Astrocyte of the hippocampus (primary cell): ENCODE measurements at places on chromosomes 4 and X.
A peak's percentile ranks its signal among the peaks of the same experiment; 100 is the strongest.

- peak; percentile 31 for DNase-seq
Observed at GRCh38 chrX:40099055-40099958, 1.5 kb upstream of the BCOR start.

GRCh38 chr4:142698552-142698951 is 147.5 kb downstream of the INPP4B start:
- no peak for DNase-seq

DNA sequence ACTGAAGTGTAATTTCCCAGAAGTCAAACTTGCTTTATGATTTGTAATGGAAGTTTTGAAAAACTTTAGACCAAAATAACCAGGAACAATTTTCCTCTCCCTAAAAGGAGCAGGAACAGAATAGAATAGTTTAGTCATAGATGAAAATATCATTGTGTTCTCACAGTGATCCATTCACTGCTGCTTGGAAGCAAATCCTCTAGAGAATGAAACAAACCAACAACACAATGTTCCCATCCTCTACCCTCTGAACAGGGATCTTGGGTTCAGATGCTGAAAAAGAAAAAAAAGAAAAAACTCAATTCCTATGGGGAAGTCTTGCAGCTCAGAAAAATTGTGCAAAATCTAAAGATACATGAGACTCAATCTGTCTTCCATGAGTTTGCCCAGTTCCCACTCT is 12.2 kb downstream of the DSPP start:
- no peak for DNase-seq

DNA sequence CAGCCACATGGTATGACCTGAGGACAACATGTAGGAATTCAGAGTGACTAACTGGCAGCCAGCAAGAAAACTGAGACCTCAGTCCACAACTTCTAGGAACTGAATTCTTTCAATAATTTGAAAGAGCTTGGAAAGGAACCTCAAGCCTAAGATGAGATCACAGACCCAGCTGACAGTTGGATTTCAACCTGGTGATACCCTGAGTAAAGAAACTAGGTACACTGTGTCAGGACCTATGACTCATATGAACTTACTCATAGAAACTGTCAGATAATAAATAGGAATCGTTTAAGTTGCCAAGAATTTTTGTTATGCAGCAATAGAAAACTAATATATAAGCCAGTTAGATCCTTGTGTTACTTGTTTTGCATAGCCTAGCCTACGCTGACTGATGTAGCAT is 102.4 kb upstream of the DCAF12L1 start:
- no peak for DNase-seq

DNA sequence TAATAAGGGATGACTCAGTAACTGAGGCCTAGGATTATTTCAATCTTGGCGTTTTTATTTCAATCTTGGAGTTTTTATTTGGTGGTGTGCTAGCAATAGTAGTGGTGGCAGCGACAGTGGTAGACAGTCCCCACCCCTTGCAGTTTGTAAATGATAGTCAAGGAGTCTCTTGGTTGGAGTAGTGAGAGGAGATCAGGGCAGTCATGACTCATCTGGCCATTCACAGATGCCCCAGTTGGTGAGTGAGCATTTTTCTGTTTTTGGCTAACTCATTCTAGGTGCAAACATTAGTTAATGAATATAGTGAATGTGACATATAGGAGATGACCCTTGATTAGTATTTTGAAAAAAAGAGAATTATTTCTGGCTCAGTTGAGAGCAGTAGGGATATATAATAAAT is 93.5 kb upstream of the ADAD1 start:
- DNase-seq, result peak; percentile 9

- peak; percentile 44 for DNase-seq
Observed at GRCh38 chr4:152408514-152409327, 127.2 kb downstream of the FBXW7 start.

GRCh38 chr4:37383579-37384229 is 139.2 kb downstream of the NWD2 start:
- DNase-seq, result peak; percentile 56

- DNase-seq, result no peak
Observed at GRCh38 chr4:106893395-106893881, 142.7 kb downstream of the DKK2 start.
